Activated CD4-positive, alpha-beta T cell treated with anti-CD3 and anti-CD28 coated beads, Interleukin-2, amount 10 ng/mL, durations not matched to agents 24 days and 14 days (primary cell): ENCODE measurements at places on chromosomes 16 and 17. TPM values are rescaled to one million over a fixed set of nuclear protein-coding genes. Genes with fewer than 3 reads are reported as not detected.
A peak's percentile ranks its signal among the peaks of the same experiment; 100 is the strongest.

DNA sequence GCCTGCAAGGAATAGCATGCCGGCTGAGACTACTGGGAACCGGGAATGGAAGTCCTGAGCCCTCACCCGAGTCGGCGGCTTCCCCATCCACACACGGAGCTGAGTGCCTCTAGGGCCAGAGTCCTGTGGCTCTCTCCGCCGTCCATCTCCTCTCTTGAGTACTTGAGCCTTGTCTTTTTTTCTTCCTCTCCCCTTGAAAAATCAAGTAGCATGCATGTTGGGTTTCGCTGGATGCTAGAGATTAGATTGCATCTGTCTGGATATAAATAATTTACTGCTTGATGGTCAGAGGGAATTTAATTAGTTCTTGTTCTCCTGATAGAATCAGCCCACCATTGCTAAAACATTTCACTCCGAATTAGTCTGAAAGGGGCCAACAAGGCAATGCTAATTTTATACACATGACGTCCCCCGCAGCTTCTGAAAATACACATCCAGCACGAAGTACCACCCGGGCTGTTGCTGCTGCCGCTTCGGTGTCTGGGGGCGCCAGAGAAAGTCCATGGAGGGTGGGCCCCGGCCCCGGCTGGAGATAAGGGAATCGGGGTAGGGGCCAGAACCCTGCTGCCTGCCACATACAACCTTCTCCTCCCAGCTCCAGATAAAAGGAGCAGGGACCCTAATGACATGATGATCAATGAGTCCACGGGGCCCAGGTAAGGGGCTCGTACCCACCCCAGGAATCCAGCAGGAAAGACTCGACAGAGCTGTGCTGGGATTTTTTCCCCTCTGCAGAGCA is 48.5 kb downstream of the RBFOX3 start:
- no peak for DNase-seq

GRCh38 chr17:64459284-64459747 is 10.4 kb downstream of the MILR1 start:
- DNase-seq: no peak

DNA sequence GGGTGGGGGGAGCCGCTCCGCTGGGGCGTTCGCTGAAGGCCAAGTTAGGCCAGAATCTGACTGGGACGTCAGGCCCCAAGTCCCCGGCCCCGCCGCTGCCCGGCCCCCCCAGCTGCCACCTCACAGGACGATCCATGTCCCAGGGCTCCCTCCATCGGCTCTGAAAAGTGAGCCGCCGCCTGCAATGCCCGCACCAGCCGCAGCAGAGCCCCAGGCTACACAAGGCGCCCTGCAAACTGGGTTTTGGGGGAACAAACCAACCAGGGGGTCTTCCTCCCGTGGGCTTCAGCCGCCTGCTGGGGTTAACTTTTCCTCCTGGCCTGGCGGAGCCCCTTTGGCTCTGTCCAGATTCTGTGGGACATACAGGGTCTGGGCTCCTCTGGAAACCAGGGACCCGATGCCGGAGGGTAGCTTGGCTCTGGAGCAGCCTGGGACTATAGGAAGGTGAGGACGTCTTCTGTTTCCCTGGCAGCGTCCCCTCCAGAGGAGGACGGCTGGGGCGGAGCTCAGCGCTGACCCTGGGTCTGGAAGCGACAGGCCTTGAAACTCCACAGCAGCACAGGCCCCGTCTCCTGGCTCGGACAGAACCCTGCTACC is 835 bp downstream of the NME4 start:
- peak; percentile 66 for DNase-seq

The KRTAP9-2 gene
- not detected in 2 replicates for total RNA-seq

The EIF3CL gene
- 174 and 212 TPM in 2 replicates for total RNA-seq

DNA sequence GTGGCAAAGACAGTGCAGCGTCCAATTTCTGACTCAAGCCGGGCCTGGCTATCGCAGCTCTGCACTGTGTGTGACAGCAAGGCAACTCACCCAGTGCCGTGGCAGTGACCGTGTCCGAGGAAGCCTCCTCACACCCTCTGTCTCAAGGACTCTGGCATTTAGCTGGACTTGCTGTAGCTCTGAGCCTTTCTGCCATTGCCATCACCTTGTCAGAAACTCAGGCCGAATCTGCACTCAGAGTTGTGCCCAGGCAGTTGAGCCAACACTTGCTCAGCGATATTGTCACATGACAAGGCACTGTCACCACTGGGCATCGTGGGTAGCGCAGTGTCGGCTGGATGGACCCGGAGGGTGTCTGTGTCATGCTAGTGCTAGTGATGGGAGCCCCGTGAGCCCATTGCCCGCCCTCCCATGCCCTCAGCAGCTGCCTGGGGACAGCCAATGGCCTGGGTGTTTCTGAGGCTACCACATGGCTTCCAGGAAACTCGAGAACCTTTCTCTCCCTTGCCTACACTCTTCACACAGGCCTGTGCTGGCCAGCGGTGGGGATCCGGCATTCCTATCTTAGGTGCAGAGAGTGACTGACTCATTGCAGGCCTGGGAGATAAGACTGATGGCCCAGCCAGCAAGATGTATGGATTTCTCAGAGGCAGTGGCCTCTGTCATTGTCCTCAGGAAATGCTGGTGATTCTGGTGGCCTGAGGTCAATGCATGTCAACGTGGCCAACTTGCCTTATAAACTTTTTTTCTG is 22.1 kb upstream of the STH start:
- DNase-seq: no peak

The RASD1 gene
- 6.6 and 7.5 TPM in 2 replicates for total RNA-seq

The ACSM3 gene
- total RNA-seq: 2.7 and 3.5 TPM in 2 replicates

- DNase-seq: no peak
Measured at GRCh38 chr16:85984231-85984880, 85.4 kb downstream of the IRF8 start.

The TMEM95 gene
- not detected in 2 replicates for total RNA-seq

DNA sequence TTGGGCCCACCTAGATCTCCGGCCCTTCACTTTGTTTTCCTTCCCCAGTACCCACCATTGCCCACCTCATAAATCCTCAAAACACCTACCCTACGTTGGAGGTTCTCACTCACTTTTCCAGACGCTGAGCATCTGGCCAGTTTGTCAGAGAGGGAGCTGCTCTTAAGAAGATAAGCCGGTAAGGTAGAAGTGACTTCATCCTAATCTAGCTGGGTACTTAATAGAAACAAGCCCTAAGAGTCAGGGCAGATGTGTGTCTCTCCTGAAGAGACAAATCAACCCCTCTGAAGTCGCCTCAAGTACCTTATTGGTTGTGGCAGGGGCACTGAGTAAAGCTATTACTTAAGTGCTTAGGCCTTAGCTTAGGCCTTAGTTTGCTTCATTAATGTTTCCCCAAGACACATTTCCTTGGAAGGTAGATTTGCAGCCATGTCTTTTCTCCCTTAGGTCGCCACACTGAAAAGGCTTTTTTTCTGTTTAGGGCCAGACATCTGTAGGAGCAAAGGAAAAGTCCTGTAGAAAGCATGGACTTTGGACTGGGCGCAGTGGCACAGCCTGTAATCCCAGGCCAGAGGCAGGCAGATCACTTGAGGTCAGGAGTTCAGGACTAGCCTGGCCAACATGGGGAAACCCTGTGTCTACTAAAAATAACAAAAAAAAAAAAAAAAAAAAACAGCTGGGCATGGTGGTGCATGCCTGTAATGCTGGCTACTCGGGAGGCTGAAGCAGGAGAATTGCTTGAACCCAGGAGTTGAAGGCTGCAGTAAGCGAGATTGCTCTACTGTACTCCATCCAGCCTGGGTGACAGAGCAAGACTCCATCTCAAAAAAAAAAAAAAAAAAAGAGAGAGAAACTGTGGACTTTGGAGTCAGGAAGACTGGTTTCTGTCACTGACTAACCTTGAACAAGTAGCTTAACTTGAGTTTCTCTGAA is 1.0 kb downstream of the TACO1 start:
- DNase-seq: peak; percentile 64

The PIRT gene
- not detected in 2 replicates for total RNA-seq

The RNF157 gene
- 35.0 and 42.4 TPM in 2 replicates for total RNA-seq

GRCh38 chr17:4652997-4653396 is 11.5 kb upstream of the ALOX15 start:
- no peak for DNase-seq

The OR2C1 gene
- not detected in 2 replicates for total RNA-seq
